ENCODE measurements at places on chromosomes 7 and 10.

DNA sequence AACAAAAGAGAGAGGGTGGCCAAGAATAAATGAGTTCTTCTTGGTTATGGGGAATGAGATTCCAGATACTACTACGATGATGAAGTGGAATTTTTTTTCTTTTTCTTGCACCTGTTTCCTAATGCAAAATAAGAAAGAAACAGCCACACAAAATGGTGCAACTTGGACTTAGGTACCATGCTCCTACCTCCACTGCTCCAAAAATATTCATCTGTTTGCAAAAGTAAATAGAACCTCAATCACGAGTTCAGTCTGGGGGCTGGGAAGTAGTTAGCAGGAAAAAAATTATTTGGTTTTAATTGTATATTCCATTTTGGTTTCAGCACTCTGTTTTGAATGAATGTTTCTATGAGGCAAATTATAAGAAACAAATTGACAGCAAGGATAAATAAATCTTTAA is 73.5 kb downstream of the SLC25A13 start:
- DNase-seq: no peak

DNA sequence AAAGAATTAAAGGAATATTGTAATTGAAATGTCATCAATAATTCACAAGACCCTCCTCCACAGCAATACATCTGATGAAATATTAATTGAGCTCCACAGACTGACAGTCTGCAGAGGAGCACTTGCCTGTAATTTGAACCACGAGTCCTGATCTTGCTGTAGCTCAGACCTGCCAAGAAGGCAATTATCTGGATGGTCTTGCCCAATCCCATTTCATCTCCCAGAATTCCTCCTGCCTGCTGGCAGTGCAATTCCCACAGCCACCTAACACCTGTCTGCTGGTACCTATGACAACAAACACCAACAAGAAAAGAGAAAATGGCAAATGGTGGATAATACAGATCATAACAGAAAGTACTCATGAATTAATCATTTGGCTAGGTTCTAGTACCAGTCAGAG is 38.5 kb downstream of the ERCC6 start:
- DNase-seq: peak; percentile 44

GRCh38 chr10:56537984-56538383 is 176.9 kb upstream of the ZWINT start:
- peak; percentile 24 for DNase-seq

GRCh38 chr7:16484453-16485158 is 19.1 kb upstream of the SOSTDC1 start:
- no peak for DNase-seq

DNA sequence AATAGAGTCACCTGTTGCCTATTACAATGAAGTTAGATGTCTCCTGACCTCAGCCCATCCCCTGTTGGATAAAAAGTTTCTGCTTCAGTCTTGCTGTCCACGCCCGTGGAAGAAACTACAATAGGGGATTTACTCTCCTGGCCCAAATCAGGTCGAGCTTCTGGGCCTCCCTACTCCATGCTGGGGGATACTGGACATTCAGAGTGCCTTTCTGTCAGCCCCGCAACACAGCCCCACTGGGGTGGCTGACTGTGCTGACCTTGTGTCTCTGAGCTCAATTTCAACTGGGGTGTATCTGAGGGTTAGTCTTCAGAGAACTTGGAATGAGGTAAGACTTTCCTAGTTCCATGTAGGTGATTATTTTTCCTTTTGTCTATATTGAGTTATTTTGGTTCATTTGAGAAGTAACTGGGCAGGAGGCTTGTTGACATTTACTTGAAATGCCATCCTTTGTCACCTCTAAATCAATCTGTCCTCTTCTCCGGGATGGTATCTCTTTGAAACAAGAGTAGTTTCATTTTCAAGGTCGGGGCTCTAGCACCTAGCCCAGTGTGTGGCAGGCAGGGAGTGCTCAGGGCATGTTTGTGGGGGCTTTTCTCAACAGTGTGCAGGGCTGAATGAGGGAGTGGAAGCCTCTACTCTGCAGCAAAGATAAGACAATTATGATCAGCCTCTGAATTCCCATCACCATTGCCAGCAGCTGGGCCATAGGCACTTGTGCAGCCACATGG is 17.7 kb upstream of the CXCL12 start:
- DNase-seq: no peak

GRCh38 chr10:85524001-85524666 is 842.5 kb downstream of the GRID1 start:
- no peak for DNase-seq

GRCh38 chr7:7414791-7415603 is 120.7 kb downstream of the COL28A1 start:
- DNase-seq: no peak

DNA sequence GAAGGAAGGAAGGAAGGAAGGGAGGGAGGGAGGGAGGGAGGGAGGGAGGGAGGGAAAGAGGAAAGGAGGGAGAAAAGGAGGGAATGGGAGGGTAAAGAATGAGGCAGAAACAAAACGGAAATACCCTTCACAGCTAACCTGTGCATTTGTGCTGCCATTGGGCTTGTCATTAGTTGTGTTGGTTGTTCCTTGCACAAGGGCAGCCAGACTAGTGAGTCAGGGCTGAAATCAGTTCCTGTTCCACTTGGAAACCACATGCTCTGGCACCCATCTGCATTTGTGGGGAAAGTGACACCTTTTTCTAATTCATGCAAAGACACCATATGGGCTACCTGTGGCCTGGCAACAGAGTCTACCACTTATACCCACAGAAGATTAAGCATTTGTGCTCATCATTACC is 1004.0 kb upstream of the C7orf33 start:
- DNase-seq: no peak

- no peak for DNase-seq
These were observed 5.9 kb downstream of the HECW1 start for GRCh38 chr7:43118313-43118712.

DNA sequence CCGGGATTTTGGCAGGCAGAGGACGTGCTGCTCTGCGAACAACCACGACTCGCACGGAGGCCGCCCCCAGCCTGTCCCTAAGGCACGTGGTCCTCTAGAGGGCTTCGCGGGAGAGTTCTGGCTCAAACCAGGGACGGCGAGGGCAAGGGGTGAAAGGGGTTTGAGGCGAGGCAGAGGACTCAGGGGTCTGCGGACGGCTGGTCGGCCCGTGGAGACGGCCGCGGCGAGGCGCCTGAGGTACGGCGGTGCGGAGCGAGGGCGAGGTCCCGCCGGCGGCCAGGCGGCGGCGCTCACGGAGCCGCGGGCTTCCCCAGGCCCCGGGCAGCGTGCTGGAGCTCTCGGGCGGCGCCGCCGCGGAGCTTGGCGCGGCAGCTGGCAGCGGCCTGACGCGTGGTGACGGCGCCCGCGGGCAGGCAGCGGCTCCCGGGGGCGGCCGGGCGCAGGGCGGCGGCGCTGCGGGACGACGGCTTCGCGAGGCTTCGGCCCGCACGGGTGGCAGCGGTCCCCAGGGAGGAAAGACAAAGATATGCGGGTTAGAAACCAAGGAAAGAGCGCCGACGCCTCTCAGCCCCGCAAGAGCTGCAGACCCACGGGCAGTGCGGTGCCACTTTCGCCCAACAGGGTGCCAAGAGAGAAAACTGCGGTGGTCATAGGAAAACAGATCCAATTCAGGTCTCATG is 44.8 kb downstream of the ZNF800 start:
- peak; percentile 9 for DNase-seq

GRCh38 chr10:86715836-86716235 is 40.6 kb upstream of the BMPR1A start:
- DNase-seq: no peak

GRCh38 chr10:94042001-94042833 is 48.5 kb downstream of the PLCE1 start:
- DNase-seq: no peak

- DNase-seq: no peak
These were observed 399.2 kb downstream of the SORCS1 start for GRCh38 chr10:106765241-106765754.

GRCh38 chr10:30724296-30724695 is 94.7 kb upstream of the LYZL2 start:
- no peak for DNase-seq

DNA sequence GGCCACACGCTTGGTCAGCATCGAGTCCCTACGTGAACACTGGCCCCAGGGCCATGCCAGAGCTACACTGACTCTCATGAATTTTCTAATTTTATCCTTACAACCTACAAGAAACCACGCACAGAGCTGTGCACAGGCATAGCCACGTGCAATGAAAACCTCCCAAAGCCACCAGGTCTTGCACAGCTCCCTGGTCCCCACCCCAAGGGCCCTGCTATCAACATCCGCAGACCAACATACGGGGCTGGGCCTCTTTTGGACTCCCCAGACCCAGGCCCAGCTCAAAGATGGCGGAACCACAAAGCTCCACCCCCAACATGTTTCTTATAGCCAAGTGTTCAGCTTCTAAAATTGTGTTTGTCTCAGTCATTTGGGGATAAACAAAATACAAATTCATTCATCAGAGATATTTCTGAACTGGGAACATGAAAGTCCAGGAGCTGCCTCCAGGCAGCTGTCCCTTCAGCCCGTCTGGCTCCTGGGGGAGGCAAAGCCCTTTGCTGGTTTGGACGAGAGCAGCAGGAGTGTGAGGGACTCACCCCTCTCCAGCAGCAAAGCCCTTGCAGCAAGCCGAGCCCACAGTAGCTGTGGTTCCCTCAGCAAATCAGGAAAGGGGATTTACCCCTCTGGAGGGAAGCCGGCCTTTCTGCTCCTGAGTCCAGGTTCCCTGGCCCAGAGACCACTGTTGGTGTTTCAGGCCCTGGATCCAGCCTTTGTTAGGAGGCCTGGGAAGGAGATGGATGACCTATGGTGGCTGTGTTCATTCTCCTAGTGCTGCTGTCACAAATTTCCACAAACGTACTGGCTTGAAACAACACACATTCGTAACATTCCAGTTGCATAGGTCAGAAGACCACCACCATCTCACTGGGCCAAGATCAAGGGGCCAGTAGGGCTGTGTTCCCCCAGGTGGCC is 75.1 kb downstream of the OAT start:
- DNase-seq: no peak

- no peak for DNase-seq
These were observed at the start of gene ASB4 for GRCh38 chr7:95485391-95486123. Gene ASB4 (plus strand): TSS chr7:95485943. CDS start chr7:95485972, 29 bp downstream.

GRCh38 chr7:102832674-102833073 is 80.1 kb upstream of the LRRC17 start:
- no peak for DNase-seq

DNA sequence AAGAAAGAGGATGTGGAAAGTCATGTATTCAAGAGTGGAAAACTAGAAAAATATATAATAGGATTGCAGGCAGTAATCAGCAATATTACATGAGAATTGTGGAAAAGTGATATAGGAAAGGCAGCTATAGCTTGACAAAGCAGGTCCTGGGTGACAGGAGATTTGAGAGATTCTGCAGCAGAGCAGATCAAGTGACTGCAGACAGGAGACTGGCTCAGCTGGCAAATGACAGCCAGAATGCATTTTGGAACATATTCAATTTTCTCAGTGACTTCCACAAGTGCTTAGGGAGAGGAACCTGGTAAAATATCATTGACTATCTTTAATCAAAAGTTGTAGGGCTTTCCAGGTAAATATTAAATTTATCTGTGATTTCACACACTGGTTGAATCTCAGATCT is 260.5 kb upstream of the CACNA2D1 start:
- no peak for DNase-seq

DNA sequence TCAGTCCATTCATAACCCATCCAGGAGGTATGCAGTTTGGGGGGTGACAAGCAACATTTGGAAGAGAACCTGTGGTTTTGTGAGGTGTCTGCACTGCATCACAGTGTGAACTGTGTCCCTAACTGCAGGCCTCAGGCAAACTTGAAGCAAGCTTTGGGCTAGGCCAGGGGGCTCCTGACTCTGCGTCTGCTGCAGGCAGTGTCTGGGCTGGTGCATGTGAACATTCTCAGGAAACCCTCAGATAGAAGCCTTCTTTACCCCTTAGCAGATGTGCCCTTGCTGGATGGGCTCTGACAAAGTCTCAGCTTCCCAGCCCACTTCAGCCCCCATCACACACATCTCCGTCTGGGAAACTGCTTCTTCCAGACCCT is 61.0 kb downstream of the VIPR2 start:
- DNase-seq: no peak

- no peak for DNase-seq
These were observed 39.8 kb upstream of the MSRB2 start for GRCh38 chr10:23055424-23056185.

DNA sequence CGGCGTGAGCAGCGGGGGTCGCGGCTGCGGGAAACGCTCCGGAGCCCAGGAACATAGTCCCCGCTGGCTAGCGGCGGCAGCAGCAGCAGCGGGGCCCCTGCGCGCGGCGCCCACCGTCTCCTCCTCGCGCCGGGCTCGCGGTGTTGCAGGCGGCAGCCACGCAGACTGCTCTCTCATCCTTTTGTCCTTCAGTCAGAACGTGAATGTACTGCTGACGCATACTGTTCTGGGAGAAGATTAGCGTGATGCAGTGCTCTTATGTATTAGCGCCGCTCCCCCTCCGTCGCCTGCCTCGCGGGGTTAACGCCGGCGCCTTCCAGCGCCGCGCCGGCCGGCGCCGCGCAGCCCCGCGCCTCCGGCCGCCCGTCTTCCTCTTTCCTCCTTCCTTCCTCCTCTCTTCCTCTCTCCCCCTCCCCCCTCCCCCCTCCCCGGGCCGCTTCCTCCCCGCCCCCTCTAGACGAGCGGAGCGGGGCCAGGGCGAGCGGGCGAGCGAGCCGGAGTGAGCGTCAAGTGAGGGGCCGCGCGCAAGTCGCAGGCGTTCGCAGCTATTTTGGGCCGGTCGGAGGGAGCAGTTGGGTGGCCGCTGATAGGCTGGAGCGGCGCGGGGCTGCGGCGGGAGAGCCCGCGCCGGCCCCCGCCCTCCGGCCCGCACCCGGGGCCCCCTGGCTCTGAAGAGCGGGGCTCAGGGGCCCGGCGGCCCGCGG is 816 bp upstream of the LRRC4 start:
- no peak for DNase-seq

- no peak for DNase-seq
These were observed 17.4 kb downstream of the POLL start for GRCh38 chr10:101570428-101571270.

DNA sequence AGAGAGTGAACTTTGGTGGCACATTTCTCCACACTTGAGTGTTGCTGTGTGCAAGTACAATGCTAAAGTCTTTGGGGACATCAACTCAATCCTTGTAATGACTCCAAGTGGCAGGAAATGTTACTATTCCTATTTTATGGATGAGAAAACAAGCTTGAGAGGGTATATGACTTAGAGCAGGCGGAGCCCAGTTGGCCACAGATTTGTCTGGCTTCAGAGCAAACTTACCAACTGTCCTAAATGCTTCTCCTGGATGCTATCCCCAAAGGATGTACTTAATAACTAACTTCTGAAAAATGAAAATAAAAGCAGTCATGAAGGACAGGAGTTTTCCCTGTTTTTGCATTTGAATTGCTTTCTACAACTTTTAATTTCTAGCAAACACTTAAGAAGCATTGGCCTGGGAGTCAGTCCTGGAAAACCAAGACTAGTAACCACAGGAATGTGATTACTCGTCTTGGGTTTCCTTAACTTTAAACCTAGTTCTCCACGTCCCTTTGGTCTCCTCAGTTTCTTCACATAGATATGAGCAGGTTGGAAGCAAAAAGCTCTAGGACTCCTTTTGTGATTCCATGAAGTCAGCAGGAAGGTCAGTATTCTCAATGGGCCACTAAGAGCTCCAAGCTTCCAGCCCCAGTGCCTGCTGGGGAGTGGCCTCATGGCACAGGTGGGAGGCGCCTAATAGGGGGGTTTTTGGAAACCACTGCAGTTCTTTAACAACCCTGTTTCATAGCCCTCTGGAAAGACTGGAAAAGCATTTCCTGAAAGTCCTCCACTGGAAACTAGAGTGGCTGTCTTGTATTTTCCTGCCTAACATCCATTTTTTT is 140.8 kb downstream of the GLCCI1 start:
- DNase-seq: no peak
